ENCODE measurements at places on chromosomes 1 and 21.

DNA sequence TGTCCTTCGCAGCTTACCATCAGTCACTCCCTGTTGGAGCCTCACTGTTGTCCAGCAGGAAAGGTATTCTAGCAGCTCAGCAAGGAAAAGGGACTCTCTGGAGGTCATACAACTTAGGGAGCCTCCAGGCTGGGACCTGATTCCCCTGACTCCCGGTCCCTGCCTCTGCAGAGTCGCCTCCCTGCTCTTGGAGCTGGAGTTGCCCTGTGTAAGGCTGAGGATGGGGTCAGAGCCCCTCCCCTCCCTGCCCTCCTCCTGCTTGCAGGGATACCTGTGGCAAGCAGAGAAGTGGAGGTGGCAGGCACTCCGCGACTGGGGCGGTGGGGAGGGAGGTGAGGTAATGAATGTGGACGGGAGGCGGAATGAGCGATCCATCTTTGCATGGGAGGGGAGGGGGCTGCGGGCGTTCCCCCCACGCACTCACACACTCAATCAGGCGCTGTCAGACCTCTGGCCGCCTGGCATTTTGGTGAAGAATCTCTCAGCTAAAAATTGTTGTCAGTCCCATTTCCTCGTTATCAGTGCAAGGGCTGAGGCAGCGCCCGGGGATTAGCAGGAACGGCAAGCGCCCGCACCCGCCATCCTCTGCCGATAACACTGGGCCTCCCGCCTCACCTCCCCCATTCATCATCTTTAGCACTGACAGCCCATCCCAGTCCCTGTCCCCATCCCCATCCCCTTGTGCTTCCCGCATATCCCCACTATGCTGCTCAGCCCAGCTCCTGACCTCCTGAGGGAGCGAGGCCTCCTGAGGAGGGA, 64.3 kb downstream of the TMEM53 start:
- DNase-seq, result no peak

DNA sequence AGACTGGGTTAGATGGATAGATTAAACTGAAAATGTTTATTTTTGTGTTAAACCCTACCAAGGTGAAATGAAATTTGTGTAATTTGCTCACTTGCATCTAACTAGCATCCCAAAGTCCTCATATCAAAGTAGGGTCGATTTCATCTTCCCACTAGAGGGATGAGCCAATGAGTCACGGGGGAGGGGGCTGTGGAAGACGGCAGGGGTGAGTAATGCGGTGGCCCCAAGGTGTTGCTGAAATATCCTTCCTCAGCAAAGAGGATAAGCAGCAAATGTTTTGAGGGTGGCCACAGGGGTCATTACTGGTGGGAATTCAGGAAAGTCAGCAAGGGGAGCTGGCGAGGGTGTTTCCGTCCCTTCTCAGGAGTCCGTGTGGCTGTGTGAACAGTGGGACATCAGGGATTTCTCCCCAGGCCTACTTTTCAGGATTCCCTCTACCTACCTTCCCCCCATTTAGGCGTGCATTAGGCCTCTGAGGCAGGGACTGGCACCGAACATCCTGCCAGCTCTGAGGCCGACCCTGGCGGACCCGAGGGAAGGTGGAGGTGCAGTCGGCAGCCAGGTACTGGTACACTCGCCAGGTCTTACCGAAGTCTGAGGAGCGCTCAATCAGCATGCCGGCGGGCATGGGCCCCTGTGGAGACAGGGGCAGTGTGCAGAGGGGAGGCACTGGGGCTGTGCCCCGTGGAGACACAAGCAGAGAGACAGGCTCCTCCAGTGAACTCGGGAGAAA, 18.1 kb downstream of the LAMB3 start:
- no peak for DNase-seq

- DNase-seq, result no peak
Measured at GRCh38 chr1:211493876-211494653, 2.1 kb upstream of the RD3 start.

GRCh38 chr1:115880981-115881672, 40.2 kb upstream of the NHLH2 start:
- no peak for DNase-seq

DNA sequence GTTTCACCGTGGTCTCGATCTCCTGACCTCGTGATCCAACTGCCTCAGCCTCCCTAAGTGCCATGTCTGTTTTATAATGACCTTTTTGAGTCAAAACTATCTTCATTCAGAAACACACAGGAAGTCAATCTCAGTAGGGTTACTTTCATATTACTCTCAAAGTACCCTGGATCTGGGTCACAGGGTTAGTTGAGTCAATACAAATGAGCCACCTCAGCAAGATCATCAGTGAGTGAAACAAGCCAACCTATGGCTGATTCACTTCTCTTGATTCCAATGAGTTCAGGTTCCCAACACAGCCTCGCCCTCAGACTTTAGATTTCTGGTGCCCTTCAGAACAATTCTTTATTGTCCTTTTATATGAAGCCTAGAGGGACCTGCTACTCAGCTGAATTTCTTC, 76.9 kb downstream of the ZC3H11B start:
- DNase-seq, result no peak

Measured in GM19239 (cell line).